ENCODE measurements at places on chromosomes 11 and 22. TPM values are rescaled to one million over a fixed set of nuclear protein-coding genes. Genes with fewer than 3 reads are reported as not detected.

DNA sequence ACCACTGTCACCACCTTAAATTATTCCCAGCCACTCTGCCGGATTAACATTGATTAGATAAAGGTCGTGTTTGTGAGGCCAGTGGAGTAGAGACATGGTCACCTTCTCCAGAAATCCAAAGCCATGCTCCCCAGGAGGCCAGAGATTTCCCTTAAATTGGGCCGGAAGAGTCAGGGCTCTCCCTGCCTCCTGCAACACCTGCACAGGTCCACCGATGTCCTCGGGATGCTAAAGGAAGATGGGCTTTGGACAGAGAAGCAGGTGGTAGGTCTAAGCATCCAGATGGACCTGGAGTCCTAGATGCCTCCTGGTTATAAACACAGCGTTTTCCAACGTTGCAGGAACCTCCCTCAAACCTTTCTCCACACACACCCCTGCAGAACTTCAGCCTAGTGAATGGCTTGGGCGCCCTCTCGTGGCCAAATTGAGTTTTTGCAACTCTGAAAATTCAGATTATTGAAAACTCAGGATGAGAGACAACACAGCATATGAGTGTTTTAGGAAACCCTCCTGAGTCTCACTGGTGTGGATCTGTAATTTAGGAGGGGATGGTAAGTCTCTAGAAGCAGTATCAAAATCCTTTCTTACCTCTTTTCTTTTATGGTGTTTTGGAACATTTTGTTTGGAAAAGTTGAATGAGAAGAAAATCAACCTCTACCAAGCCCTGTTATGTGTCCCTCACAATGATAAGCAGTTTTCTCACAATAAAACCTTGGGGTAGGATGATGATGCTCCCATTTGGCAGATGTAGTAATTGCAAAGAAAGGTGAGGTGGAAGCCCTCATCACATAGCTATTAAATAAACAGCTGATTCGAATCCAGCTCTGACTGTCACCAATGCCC is 109.6 kb downstream of the RRAS2 start:
- no peak for DNase-seq

GRCh38 chr11:133082453-133082781 is 449.9 kb downstream of the OPCML start:
- DNase-seq, result peak; percentile 91

The MYBPC3 gene
- total RNA-seq, result 0.17 TPM

GRCh38 chr11:10581481-10582019 is 13.1 kb upstream of the LYVE1 start:
- no peak for DNase-seq

- DNase-seq, result peak; percentile 86
Measured at GRCh38 chr11:134657631-134658030, 245.6 kb upstream of the B3GAT1 start.

The CCDC116 gene
- 0.26 TPM for total RNA-seq

DNA sequence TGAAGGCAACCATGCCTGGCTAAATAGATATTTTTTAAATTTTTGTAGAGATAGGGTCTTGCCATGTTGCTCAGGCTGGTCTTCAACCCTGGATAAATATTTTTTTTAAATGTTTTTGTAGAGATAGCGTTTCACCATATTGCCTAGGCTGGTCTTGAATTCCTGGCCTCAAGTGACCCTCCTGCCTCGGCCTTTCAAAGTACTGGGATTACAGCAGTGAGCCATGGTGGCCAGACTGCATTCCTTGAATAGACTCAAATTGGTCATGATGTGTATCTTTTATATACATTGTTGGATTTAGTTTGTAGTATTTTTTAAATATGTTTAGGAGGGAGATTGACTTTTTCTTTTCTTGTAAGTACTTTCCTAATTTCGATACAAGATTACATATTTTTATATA is 325.7 kb upstream of the C11orf87 start:
- DNase-seq, result no peak

The CASP4 gene
- total RNA-seq, result 24.5 TPM

DNA sequence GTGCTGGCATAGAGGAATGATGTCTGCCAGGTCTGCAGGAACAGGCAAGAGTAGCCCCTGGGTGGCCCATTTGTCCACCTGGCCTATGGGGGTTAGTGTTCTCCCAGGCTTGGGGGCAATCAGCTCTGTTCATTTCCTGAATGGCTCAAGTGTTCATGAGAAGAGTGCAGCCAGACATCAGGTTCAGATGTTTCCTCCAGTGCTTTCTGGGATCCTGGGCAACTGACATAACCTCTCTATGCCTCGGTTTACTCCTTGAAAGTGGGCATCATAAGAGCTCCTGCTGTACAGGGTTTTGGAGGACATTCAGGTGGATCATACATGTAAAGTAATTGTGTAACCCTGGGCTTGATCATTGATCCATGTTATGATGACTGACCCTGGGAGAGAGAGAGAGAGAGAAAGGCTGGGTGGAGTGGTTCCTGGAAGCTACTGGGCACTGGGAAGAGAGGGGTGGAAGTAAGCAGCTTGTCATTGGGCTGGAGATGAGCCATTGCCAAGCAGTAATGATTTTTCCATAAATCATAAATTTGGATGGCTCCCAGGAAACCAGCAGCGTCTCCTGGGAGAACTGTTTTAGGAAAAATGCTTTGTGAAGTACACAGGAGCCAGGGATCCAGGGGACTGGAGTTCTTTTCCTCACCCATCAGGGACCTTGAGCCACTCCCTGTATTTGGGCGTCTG is 30.2 kb upstream of the ACCSL start:
- DNase-seq, result peak; percentile 81

- no peak for DNase-seq
Measured at GRCh38 chr11:120682332-120682649, 170.7 kb downstream of the GRIK4 start.

DNA sequence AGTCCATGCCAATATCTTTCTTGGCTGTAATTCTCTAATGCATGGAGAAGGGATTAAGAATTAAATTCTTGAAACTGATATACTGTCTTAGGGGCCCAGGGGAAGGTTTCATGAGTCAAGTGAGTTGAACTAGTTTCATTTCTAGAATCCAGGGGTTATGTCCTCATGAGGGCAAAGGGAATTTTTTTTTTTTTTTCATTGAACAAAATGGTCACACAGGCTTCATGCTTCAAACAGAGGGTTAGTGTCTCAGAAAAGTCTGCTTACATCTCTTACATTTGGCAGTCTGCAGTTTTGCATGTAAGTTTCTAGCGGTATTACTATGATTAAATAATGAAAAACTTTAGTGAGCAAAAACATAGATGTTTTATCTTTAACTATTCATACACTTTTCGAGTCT is 32.9 kb downstream of the PPME1 start:
- DNase-seq, result no peak
